ENCODE measurements at places on chromosomes 5 and 9.

- no peak for DNase-seq
Observed at GRCh38 chr5:73663860-73664240, 37.9 kb downstream of the ARHGEF28 start.

- no peak for DNase-seq
Observed at GRCh38 chr5:10145923-10146401, 103.7 kb downstream of the ATPSCKMT start.

DNA sequence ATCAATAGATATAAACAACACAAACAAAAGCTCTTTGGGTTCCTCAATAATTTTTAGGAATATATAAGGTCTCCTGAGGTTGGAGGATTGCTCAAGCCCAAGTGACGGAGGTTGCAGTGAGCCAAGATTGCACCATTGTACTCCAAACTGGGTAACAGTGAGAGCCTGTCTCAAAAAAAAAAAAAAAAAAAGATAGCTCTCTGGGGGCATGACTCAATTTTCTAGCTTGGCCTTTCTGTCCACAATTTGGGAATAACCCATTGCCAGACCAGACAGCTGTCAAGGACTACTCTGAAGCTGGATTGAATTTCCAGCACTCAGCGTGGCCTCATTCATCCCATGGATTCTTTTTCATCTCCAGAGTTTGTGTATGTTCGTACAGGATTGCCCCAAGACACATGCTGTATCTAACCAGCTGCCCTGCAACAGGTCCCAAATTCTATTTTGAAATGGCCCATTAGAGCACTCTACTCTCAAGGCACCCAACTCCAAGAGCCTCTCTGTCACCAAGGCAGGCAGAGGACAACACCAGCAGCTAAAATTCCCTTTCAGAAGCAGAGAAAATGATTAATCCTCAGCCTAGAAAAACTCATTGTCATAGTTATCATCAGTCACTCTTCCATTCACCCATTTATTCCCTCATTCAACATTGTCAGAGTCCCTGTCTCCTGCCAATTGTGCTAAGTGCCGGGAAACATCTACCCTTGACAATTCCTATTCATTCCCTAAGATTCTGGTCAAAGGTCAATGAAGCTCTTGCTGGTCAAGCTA, 8.7 kb downstream of the FAM193B start:
- no peak for DNase-seq

DNA sequence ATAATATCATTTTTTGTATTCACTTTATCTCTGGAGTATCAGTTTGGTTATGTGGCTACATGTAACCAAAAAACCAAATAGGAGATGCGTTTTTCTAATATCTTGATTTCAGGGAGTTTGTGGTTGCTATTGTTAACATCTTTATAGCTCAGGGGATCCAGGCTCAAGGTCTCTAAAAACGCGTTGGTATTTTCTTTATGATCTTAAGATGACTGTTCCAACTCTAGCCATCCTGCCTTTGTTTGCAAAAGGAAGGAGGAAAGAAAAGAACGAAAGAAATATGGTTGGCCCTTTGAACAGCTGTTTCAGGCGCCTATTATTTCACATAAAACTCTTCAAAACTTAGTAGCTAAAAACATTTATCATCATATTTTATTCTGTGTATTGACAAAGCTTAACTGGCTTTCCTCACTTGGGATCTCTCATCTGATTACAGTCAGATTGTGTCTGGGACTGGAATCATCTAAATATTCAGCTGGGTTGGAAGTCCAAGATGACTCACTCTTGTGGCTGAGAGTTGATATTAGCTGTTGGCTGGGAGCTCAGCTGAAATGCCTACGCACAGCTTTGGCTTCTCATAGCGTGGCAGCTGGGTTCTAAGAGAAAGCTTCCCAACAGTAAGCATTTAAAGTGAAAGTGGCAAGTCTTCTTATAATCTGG, 60.1 kb downstream of the FAM174A start:
- no peak for DNase-seq

DNA sequence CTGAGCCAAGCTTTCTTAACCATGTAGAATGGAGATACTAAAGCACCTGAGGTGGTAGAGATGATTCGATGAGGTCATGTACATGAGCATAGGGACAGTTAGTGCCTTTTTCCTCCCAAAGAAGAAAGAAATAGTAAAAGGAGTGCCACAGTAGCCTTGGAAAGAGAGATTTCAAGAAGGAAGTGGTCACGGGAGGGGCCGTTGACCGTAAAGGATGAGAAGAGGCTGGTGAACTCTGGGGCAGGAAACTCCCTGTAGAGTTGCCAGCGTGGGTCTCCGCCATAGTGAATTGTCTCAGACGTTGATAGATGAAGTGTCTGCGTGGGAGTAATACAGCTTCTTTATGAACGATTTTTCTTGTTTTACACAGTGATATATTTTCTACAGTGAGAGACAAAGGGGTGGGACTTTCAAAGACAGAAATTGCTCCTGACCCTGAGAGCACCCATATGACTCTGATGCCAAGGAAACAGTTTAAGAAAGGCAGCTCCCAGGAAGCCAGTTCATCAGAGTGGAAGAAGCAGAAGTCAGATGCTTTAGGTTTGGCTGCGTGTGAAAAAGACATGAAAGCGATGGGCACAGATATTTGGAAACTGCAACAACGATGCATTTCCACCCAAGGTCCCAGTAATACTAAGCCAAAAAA, 41.3 kb downstream of the UGCG start:
- no peak for DNase-seq

DNA sequence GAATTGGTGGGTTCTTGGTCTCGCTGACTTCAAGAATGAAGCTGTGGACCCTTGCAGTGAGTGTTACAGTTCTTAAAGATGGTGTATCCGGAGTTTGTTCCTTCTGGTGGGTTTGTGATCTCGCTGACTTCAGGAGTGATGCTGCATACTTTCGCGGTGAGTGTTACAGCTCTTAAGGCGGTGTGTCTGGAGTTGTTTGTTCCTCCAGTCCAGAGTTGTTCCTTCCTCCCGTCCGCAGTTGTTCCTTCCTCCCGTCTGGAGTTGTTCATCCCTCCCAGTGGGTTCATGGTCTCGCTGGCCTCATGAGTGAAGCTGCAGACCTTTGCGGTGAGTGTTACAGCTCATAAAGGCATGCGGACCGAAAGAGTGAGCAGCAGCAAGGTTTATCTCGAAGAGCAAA, 159.6 kb upstream of the ADAMTSL1 start:
- no peak for DNase-seq

DNA sequence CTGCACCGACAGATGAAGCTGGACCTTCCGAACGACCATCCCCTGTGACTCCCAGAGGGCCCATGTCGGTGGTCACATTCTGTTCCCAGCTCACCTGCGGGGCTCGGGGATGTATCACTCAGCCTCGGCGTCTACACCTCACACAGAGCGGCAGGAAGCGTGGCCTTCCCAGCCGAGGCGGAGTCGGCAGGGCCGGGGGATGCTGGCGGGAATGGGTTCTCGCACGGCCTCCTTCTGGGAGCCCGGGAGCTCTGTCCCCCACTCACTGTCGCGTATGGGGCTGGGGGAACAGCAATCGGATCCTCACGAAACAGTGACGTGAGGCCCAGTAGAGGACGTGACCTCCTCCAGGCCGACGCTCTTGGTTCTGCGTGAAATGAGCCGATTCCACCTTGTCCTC, 20.4 kb downstream of the NACC2 start:
- DNase-seq, result no peak

DNA sequence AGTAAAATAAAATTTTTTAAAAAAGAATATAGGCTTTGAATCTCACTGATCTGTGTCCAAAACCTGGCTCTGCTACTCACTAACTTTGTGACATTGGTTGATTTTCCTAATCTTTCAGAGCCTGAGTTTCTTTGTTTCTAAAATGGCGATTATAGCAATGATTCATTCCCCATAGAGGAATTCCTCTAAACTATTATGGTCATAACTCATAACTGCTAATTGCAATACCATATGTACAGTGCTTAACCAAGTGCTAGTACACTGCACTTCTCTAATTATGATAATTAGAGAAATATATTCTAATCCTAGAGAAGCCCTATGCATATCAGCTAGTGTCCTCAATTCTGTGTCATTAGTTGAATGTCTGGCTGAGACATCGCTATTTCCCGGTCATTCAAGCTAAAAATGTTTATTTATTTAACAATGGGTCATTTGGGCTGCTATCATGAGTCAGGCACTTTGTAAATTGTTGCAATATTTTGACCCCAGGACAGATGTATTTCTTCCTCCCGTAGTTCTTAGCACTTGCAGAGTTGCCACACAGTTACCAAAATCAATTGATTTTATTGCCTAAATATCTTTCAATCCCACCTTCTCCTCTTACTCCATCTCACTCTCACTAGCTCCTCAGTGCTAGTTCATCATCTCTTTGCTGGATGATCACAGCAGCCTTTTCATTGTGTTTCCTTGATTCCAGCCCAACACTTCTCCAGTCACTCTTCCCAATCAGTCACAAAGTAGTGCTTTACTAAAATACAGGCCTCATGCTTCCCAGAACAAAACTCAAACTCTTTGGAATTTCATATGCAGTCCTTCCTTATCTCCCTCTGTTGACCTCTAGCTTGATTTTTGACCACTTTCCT, 200.9 kb upstream of the PAPPA start:
- DNase-seq, result no peak
